Activated naive CD4-positive, alpha-beta T cell (primary cell): ENCODE measurements at places on chromosomes 3 and 15.

GRCh38 chr3:58868097-58868779, 181.6 kb downstream of the CFAP20DC start:
- DNase-seq, result no peak

GRCh38 chr3:9808345-9809037, 1.6 kb upstream of the TTLL3 start:
- DNase-seq, result peak; percentile 11

- DNase-seq, result no peak
Observed at GRCh38 chr3:126111126-126111551, 27.2 kb upstream of the SLC41A3 start.

DNA sequence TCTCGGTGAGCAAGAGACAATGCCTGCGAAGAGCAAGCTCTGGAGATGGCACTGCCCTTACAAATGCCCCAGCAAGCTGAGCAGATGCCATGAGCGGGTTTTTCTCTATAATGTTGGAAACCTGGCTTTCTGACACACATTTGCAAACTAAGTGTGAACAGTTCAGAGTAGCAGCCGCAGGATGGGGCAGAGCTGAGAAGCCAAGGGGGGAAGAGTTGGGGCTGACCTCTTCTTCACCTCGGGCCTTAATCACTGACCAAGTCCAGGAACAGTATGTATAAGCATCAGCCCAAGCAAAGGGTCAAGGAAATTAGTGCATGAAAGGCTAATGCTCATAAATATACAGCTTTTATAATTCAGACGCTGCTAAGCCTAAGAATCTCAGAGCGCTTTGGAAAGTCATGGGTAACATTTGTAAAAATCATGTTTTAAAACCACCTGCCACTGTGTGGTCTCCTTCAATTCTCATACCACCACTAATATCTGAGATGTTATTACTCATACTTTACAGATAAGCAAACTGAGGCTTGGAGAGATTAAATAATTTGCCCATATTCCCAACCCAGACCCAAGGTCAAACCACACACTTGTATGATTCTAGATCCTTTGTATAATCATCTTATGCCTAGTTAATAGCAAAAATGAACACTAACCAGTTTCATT, 603.4 kb downstream of the FOXP1 start:
- no peak for DNase-seq
